ENCODE measurements at places on chromosomes 3 and 15. TPM values are rescaled to one million over a fixed set of nuclear protein-coding genes. Genes with fewer than 3 reads are reported as not detected.

GRCh38 chr3:1190569-1190968, 97.7 kb downstream of the CNTN6 start:
- DNase-seq = no peak

GRCh38 chr15:57591822-57592367, at the start of gene MYZAP:
MYZAP (plus strand) TSS chr15:57591904; CDS start chr15:57592035, 131 bp downstream.
- peak; percentile 53 for DNase-seq

GRCh38 chr3:115375362-115375761, 228.3 kb upstream of the ZBTB20 start:
- no peak for DNase-seq

- DNase-seq = no peak
Measured at GRCh38 chr3:115930168-115930567, 306.9 kb downstream of the GAP43 start.

DNA sequence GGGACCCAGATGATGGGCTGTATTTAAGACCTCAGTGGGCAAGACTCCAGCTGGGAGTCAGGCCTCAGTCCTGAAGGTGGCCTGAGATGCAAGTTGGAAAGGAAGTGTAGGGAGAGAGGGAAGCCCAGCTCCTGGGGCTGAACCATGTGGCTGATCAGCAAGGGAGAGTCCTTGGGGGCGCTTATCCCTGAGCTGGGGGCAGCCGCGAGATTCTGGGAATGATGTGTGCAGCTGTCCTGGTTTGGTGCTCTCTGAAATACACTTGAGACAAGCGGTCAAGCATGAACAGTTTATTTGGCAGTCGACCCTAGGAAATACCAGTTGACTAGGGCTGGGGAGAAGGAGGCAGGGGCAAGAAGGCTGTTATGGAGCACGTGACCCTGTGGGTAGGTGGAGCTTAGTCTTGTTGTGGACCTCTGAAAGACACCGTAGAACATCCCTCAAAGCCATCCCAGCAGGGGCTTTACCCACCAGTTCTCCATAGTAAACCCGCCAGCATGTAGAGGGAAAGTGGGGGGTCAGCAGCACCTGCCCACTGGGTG, 41.8 kb upstream of the SLC6A11 start:
- DNase-seq = no peak

GRCh38 chr3:132352556-132353143, 35.4 kb downstream of the ACP3 start:
- peak; percentile 60 for DNase-seq

GRCh38 chr3:154161806-154162205, 40.6 kb downstream of the ARHGEF26 start:
- DNase-seq = no peak

GRCh38 chr15:90557186-90558084, 27.7 kb downstream of the CRTC3 start:
- DNase-seq = peak; percentile 53

- no peak for DNase-seq
Measured at GRCh38 chr15:97140216-97140615, 809.7 kb downstream of the NR2F2 start.

The ZNF774 gene
- 10.5 TPM for total RNA-seq

Data from prostate gland (tissue), 2 donors.